Epithelial cell of proximal tubule (primary cell): ENCODE measurements at places on chromosomes 2 and 18.

- no peak for DNase-seq
Measured at GRCh38 chr2:68909793-68910674, 38.8 kb upstream of the BMP10 start.

DNA sequence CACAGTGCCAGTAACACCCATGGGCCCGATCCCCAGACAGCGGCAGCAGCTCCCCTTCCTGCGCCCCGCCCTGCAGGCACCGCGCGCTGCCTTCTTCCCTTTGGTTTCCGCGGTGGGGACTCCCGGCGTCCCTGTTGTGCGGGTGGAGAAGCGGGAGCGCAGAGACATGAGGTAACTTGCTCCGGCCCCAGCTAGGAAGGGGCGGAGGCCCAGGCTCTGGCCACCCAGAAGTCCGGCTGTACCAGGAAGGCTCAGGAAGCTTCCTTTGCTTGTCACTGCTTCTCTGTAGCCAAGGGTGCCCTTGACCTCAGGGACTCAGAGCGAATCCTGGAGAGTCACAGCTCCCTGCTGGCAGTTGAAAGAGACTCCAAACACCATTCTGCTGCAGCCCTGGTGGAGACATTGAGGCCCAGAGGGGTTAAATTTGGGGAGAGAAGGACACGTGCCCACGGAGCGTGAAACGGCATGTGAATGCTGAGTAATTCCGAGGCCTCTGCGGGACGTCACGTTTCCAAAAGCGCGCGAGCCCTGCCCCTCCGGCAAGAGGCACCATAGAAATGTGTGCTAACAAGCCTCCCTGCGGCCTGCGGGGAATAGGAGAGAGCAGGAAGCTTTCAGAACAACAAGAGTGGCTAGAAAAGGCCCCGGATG lies 6.7 kb upstream of the ADCY3 start:
- DNase-seq, result no peak

DNA sequence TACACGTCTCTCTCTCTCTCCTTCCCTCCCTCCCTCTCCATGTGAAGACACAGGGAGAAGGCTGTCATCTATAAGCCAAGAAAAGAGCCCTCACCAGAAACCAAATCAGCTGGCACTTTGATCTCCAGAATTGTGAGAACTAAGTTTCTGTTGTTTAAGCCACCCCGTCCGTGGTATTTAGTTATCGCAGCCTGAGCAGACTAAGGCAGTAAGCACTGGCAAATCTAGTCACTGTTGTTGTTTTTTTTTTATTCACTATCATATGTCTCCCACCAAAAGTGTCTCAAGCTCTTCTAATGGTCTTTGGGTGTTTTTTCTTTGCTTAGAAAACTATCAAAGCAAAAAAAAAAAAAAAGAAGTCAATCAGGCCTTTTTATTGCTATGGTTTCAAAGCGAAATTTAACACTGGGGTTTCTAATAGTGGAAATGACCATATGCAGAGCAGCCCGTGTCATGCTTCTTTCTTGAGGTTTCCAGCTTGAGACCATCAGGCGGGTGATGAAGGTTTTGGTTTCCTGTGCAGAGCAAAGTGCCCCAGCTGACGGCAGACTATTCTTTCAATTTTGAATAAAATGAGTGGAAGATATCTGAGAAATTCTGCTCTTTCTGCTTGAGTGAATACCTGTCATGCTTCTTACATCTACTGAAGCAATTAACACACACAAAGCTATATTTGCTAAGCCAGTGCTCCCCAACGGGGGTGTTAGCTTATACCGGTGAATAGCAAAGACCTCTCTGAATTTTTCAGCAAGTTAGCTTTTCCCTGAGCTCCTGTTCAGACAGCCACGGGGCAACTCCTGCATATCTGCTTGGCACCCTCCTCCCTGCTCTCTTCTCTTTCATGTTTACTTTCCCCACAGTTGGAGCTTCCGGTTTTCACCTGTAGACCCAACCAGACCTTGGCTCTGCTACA lies 394.1 kb upstream of the ATP5MC3 start:
- DNase-seq, result no peak

DNA sequence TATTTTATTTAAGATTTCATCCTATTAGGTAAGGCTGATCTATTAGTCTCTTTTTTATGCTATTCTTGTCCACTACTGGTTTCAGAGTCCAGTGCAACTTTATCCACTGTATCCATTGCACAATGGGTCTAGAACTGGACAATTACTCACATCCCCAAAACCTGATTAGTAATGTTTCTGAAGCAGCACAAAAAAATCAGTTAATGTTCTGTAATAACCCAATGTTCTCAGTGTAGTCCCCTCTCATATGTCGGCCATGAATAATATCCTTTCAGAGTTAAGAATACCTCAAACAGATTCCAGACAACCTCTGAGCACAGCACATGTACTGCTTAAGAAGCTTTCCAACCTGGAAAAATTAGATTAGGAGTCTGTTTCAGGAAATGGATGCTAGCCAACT lies 29.7 kb downstream of the MGAT4A start:
- DNase-seq, result no peak

- DNase-seq, result no peak
Measured at GRCh38 chr2:28413152-28413898, 20.7 kb downstream of the FOSL2 start.

- no peak for DNase-seq
Measured at GRCh38 chr18:75638776-75639471, 211.4 kb upstream of the SMIM21 start.

DNA sequence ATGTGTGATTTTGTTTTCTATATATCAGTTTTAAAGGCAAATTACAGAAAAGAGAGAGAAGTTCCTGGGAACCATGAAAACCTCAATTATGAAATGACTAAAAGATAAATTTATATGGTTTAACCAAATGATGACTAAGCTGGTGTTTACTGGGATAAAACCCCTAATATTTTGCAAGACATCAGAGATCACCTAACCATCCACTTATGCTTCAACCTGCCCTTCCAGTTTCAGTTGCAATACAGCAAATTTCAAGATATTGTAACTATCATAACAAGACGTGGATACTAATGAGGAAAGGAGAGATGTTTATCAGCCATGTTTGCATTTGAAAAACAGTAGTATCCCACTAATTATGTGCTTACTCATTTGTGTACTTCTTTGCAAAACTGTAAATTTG lies 108.2 kb downstream of the GAREM1 start:
- no peak for DNase-seq

GRCh38 chr18:27652480-27653121 lies 467.5 kb upstream of the CHST9 start:
- no peak for DNase-seq
